ENCODE measurements at places on chromosomes 4 and X.

DNA sequence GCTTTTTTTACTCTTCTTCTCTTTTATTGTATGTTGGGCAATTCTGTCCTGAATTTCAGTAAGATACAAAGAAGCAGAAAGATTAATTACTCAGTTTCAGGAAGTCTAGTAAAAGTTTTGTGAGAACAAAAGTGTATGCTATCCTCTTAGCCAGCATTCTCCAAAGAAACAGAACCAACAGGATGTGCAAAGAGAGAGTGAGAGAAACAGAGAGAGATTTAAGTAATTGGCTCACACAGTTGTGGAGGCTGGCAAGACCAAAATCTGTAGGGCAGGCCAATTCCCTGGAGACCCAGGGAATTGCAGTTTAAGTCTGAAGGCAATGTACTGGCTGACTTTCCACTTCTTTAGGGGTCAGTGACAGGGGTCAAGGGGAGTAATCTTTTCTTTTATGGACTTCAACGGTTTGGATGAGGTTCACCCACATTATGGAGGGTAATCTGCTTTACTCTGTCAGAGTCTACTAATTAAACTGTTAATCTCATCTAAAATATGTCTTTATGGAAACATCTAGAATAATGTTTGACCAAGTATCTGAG, 59.2 kb upstream of the SLC39A8 start:
- no peak for DNase-seq

- peak; percentile 76 for DNase-seq
Observed at GRCh38 chr4:38188631-38189101, 228.5 kb downstream of the PTTG2 start.

DNA sequence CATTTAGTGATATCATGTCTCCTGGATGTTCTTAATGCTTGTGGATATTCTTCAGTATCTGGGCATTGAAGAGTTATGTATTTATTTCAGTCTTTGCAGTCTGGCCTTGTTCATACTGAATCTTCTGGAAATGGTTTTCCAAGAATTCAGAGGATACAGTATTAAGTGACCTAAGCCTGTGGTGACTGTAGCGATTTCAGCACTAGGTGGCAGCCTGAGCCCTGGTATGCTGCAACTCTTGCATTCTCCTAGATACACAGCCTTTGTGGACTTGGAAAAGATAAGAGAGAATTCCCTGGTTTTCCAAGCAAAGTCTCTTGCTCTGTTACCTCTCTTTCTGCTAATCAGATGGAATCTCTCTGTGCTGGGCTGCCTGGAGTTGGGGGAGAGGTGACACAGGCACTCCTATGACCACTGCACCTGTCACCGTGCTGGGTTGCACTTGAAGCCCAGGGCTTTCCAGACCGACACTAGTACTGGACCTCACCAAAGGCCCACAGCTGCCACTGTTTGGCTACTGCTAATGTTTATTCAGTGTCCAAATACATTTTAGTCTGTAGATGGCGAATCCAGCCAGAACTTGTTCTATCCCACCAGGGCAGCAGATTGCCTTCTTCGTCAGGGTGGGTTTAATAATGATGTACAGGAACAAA, 19.3 kb upstream of the SPIN2A start:
- no peak for DNase-seq

GRCh38 chr4:175444512-175444911, 367.6 kb downstream of the GPM6A start:
- DNase-seq = no peak

DNA sequence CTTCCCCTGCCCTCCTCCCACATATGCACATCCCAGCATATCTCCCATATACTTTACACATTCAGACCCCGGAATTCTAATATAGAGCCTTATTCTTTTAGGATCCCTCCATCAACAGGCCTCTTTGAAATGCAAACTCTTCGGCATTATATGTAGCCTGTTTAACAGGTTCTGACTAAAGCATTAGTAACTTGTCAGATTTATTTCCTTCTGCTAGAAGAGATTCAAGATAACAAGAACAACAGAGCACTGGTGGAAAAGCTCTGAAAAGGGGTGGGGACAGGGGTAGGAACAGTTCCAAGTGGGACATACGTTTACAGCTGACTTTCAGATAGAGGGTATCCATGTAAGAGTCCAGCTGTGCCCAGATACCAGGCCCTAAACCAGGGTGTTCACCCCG, 31.7 kb upstream of the PRPS1 start:
- no peak for DNase-seq

DNA sequence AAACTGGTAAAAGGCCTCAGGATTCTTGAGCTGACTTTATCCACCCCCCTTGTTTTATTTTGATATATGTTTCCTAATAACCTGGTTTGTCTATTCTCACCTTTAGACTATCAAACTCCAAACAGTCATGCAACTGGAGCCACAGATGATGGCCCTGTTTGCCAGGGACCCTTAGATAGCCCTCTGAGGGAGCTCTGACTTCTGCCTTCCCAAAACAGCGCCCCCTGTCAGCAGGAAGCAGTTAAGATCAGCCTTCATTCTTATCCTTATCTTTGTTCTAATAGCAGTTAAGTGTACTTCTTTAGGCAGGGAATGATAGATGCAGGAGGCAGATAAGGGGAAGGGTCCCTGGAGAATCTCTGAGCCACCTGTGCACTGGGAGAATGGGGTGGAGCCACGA, 27.5 kb upstream of the CXCL13 start:
- DNase-seq = no peak

- no peak for DNase-seq
Observed at GRCh38 chr4:36206012-36206411, 38.3 kb downstream of the ARAP2 start.

All from RWPE1 (cell line).